Natural killer cell (primary cell): ENCODE measurements at places on chromosomes 3 and 15. TPM values are rescaled to one million over a fixed set of nuclear protein-coding genes. Genes with fewer than 3 reads are reported as not detected.
A peak's percentile ranks its signal among the peaks of the same experiment; 100 is the strongest.

DNA sequence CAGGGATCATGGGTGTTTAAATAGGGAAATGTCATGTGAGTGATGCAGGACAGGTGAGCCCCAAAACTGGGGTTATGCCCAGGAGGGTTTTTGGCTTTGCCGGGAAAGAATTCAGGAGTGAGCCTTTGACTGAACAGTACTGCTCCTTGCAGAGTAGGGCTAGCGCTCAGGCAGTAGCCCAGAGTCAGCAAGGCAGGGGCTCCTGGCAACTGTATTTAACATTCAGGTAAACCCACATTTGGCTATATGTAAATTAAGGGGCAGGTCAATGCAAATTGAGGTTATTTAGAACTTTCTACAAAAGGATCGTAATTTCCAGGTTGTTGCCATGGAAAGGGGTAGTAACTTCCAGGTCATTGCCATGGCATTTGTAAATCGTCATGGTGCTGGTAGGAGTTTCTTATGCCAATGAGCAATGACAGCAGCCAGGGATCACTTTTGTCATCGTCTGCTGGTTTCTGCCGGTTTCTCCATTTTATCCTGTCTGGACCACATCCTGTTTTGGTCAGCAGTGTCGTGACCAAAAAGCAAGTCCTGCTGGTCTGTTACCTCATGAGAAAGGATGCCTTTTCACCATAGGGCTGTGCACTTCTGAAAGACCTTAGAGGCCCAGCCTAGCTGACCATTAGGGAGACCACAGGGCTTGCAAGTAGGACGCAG, 24.3 kb downstream of the MTHFS start:
- H3K36me3 ChIP-seq, result peaks cover 12% of the 10 kb centered on the region
- H3K27ac ChIP-seq, result peak overlapping the region; percentile 30
- no peaks in the 10 kb centered on the region for H3K27me3 ChIP-seq
- no peak overlapping the region for H3K4me3 ChIP-seq
- DNase-seq, result peak; percentile 39

GRCh38 chr15:29139072-29139471, 130.6 kb downstream of the NSMCE3 start:
- no peak overlapping the region for H3K27ac ChIP-seq
- no peak overlapping the region for H3K4me3 ChIP-seq
- H3K27me3 ChIP-seq, result no peaks in the 10 kb centered on the region
- peaks cover 8% of the 10 kb centered on the region for H3K4me1 ChIP-seq
- H3K36me3 ChIP-seq, result no peaks in the 10 kb centered on the region
- no peak for DNase-seq

DNA sequence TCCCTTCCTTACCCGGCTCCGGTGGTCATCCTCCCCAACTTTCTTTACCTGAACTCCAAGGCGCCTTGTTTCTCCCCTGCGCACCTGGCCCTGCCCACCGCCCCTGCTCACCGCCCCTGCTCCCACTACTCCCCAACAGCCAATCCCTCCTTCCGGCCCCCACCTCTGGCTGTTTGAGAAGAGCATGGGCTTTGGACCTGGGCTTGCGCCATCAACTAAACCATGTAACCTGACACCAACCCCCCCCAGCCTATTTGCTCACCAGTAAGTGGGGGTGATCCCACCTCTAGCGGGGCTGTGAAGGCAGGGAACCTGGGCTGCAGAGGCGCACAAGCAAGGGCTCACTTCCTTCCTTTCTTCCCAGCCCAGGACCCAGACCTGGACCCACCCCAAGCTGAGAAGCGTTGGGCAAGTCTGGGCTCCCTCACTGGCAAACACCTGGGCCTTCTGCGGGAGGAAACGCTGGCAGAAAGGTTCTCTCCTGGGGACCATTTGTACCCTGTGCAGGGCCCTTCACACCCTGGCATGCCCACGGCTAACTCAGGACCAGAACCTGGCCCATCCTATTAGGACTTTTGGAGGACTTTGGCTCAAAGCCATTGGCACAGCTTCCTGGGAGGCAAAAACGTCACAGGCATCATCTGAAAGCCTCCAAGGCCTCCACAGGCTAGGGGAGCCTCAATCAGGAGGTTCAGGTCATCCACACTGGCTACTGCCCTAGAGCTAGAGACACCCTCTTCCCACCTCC, at the start of gene PLXNB1:
Gene PLXNB1, minus strand, starts transcription at position 127 of the 748 bp plus-strand sequence. CDS start 5,475 bp downstream, outside the sequence.
- H3K27me3 ChIP-seq, result no peaks in the 10 kb centered on the region
- DNase-seq, result no peak
- H3K27ac ChIP-seq, result no peak within 1 kb of the TSS
- H3K4me3 ChIP-seq, result peak within 1 kb of the TSS; percentile 50
- H3K36me3 ChIP-seq, result peaks cover 11% of the 10 kb centered on the region

- no peak overlapping the region for H3K4me3 ChIP-seq
- H3K27me3 ChIP-seq, result no peaks in the 10 kb centered on the region
- DNase-seq, result peak; percentile 22
- no peaks in the 10 kb centered on the region for H3K36me3 ChIP-seq
- no peak overlapping the region for H3K27ac ChIP-seq
Measured at GRCh38 chr3:174397848-174398247, 461.3 kb upstream of the NAALADL2 start.

- no peaks in the 10 kb centered on the region for H3K27me3 ChIP-seq
- H3K27ac ChIP-seq, result no peak overlapping the region
- H3K4me1 ChIP-seq, result no peaks in the 10 kb centered on the region
Measured at GRCh38 chr3:54875596-54876268, 52.1 kb downstream of the LRTM1 start.

GRCh38 chr3:98388147-98388546, 2.3 kb upstream of the OR5K3 start:
- no peak overlapping the region for H3K27ac ChIP-seq
- H3K4me3 ChIP-seq, result no peak overlapping the region
- no peaks in the 10 kb centered on the region for H3K36me3 ChIP-seq
- H3K27me3 ChIP-seq, result no peaks in the 10 kb centered on the region
- H3K4me1 ChIP-seq, result no peaks in the 10 kb centered on the region
- DNase-seq, result no peak

- no peaks in the 10 kb centered on the region for H3K27me3 ChIP-seq
- H3K4me1 ChIP-seq, result no peaks in the 10 kb centered on the region
- no peak for DNase-seq
- H3K4me3 ChIP-seq, result no peak overlapping the region
- H3K36me3 ChIP-seq, result no peaks in the 10 kb centered on the region
Measured at GRCh38 chr3:28597452-28597851, 248.8 kb upstream of the AZI2 start.

DNA sequence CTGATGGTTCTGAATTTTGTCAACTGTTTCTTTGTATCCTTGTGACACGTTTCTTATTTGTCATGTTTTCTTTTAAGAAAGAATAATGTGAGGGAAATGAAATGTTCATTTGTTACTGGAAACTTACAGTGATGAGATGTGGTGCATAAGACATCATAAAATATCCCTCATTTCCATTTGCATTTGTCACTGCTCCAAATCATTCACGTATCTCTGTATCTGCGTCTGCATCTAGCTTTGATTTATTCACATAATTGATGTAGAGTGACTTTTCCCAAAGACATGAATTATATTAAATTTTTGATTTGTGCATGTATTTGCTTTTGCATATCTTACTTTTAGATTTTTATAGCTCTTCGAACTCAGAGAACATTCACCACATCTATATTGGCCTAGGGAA, 66.8 kb downstream of the CHL1 start:
- no peak for DNase-seq
- H3K4me3 ChIP-seq, result no peak overlapping the region
- H3K27me3 ChIP-seq, result no peaks in the 10 kb centered on the region
- no peak overlapping the region for H3K27ac ChIP-seq

Gene FBN1
- 0.33 TPM for total RNA-seq

Gene GOLGA8R
- 42.7 TPM for total RNA-seq

Gene GPR15
- 0.97 TPM for total RNA-seq

Gene CSPG5
- 0.07 TPM for total RNA-seq
